ENCODE measurements at places on chromosomes 7 and 10.

- DNase-seq: no peak
Observed at GRCh38 chr10:92062273-92062672, 138.7 kb downstream of the BTAF1 start.

GRCh38 chr10:105025092-105025491, 384.0 kb downstream of the SORCS3 start:
- DNase-seq: no peak

DNA sequence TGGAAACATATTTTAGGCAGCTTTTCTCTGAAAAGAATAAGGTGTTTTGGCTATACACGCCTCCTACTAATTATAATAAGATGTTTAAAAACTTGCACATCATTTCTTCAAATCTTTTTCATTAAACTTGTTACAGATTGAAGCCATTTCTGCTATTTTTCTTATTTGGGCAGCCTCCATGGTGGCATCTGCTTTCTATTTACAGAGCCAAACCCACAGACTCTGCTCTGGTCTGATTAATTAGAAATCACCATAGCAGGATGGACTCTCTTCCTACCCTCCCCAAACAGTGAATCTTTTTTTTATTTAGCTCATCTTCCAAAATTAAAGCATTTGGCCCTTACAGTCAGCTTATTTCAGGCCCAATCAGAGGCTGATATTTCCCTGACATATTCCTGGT, 85.7 kb upstream of the AOAH start:
- DNase-seq: no peak

GRCh38 chr10:20117471-20117870, 301.2 kb downstream of the PLXDC2 start:
- DNase-seq: no peak

- peak; percentile 43 for DNase-seq
Observed at GRCh38 chr7:5997210-5997808, 11.5 kb downstream of the PMS2 start.

- no peak for DNase-seq
Observed at GRCh38 chr7:88647825-88648224, 111.7 kb upstream of the ZNF804B start.

All from brain microvascular endothelial cell (primary cell).